Stimulated activated CD4-positive, alpha-beta T cell treated with anti-CD3 and anti-CD28 coated beads, Interleukin-15, amount 100 ng/mL, for 48 hours (primary cell): ENCODE measurements at places on chromosomes 12 and 14.

DNA sequence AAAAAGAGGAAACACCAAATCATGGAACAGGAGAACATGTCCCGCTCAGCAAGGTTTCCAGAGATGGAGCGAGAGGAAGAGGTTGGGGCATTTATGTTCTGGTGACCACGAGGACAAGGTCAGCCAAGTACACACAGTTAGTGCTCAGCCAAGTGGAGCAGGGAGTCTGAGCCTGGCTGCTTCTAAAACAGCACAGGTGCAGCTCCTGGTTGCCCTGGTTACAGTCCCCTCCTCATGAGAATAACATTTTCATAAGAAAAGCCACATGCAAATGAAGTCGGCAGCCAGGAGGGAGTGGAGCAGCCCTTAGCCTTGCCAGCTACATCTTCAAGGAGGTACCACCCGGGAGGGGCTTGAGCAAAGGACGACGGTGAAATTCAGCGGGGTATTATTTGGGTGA lies 81.8 kb downstream of the NOS1 start:
- no peak for DNase-seq

GRCh38 chr14:86038387-86039042 lies 508.6 kb downstream of the FLRT2 start:
- DNase-seq = peak; percentile 13

DNA sequence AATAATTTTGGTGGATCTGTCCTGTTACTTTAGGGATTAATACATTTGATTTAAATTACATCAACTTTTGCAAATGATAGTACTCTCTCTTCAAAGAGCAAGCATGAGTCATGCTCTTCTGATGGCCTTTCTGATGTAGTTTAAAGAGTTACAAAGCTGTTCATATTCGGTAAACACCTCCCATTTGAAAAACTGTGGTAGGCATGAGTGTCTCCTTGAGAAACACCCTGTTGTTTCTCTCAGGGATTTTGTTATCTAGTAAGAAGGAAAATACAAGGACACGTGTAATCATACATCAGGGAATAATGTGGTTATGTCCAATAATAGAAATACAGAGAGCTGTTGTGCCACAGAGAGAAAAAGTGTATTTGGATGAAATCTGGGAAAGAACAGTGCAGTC lies 53.3 kb upstream of the E2F7 start:
- DNase-seq = no peak

DNA sequence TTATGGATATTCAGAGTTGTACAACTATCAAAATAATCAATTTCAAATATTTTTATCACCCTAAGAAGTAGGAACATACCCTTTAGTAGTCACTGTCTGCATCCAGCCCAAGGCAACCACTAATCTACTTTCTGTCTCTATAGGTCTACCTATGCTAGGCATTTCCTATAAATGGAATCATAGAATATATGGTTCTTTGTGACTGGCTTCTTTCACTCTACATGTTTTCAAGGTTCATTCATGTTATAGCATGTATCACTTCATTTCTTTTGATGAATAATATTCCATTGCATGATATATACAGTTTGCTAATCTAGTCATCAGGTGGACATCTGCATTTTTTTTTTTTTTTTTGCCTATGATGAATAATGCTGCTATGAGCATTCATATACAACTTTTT lies 112.4 kb downstream of the PPP1R12A start:
- no peak for DNase-seq

DNA sequence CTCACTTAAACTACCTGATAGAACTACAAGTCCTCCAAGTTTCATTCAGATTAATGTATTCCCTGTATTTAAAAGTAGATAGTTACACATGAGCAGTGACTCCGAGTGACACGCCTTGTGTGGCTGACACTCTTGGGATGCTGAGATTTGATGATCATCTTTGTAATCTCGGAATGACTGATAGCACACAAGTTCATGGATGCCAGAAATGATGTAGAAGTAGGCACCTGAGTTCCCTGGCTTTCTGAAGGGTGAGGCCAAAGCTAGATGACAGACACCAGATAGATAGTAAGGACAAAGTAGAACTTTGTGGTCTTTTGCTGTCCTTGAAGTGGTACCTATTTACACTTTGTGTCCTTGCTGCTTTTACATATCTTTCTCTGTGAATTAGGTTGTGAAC lies 491.2 kb downstream of the PCNX1 start:
- no peak for DNase-seq

DNA sequence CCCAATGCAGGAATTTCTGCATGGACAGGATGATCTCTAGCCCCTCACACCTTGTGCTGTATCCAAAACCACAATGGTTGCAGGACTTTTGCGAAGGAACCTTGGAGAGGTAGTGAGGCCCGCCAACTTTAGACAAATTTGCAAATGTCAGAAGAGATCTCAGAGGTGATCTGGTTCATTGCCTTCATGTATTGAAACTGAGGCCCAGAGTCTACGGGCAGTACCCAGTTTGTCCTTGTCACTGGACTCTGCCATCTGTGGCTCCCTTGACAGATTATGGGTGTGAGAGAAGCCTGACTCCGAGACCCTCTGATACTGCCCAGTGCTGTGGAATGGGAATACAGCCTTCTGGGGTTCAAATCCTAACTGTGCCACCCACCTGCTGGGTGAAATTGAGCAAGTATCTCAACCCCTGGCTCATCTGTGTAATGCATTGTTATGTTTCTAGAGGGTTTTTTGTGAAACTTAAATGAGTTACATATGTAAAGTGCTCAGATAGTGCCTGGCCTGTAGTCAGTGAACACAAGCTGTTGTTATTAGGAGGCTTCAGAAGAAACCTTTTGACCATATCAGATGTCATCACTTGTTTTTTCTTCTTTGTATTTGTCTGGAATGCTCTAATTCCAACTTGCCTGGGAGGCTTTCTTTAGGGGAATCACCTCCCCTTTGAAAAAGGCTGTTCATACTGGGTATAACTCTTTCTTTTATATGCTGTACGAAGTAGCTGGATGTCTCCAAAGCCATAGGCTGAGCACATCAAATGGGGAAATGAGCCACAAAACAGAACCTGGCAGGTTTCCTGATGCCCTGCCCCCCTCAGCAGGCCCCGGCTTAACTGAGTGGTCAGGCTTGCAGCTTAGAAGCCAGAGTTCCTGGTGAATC lies 71.4 kb upstream of the SRSF5 start:
- no peak for DNase-seq

DNA sequence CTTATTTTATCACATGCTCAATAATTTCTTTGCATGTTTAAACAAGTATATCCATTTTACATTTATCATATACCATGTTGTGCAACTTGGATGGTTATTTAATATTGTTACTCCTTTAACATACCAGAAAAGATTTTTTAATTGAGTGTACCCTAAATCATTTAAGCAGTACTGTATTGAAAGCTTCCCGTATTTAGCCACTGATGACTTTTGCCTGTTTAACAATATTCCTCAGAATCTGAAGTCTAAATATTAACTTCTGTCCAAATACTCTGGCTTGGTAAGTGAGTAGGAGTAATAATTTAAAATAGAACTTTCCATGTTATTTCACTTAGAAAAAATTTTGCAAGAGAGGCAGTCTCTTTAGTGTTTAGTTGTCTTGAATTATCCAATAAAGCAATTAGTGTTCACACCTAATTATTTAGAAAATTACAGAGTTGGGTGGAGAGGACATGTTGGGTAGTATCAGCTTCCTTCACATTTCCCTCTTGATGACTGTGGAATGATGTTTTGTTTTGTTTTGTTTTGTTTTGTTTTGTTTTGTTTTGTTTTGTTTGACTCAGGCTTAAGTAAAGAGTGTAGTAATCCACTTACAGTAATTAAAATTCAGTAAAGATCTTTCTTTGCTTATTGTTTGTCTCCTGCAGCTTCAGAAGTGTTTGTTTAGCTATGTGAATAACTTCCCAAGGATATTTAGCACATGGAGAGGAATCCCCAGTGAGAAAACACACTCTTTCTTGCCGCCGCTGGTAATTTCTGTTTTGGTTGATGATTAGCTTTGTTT lies 59.5 kb downstream of the DAAM1 start:
- no peak for DNase-seq

GRCh38 chr12:13609894-13610679 lies 371.3 kb downstream of the GRIN2B start:
- DNase-seq = no peak

DNA sequence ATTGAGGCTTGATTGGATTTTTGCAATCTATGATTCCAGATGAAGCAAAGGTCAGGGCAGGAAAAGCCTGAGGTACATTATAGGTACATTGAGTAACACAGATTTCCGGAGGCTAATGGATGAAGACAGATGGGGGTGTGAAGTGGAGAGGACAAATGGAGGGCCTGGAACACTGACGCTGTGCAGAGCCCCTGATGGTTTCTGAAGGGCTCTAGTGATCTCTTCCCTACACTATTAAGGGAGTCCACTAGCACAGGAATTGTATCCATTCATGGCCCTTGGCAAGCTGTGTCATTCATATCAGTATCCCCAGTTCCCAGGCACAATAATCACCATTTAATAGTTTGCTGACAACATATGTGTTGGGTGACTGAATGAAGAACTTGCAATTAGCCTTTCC lies 284.8 kb downstream of the ITPR2 start:
- DNase-seq = no peak

- DNase-seq = no peak
Observed at GRCh38 chr12:89379148-89379838, 27.0 kb upstream of the DUSP6 start.

DNA sequence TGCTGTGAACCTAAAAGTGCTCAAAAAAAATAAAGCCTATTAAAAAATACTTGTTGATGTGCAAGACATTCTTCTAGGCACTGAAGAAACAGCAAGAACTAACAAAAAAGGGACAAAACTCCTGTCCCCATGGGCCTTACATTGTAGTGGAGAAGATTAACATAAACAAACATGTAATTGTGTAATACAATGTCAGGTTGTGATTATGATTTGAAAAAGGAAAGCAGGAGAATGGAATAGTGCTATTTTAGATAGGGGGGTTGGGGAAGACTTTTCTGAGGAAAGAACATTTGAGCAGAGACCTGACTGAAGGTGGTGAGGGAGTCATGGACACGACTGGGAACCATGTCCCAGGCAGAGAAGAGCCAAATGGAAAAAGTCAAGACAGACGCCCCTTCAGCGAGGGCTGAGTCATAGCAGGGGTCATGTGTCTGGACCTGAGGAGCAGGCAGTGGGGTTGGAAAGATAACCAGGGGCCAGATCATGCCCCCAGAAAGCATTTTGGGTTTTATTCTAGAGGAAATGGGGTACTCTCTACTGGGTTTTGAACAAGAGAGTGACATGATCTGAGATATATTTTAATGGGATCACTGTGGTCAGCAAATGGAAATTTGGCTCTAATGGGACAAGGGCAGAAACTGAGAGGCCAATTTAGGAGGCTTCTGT lies 19.4 kb upstream of the IFNG start:
- DNase-seq = no peak

DNA sequence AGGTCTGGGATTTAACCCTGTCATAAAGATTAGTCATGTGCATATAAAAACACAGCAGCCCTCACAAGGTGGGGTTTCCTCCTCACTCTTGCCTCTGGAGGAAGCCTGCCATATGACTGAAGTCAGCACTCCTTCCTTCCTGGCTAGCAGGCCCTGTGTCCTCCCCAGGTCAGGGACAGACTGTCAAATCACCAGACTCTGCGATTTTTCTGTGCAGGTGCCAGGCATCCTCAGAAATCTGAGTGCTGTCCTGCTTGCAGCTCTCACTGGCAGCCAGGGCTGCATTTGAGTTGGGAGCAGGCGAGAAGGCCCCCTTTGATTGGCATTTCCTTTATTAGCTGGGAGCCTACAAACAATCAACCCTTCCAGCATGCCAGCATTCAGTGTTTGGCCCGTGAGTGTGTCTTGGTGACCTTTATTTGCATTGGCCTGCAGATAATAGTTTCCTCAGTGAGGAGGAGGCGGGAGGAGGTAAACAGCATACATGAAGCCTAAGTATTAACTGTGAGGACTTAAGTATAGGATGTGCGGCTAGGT lies 183.8 kb upstream of the ARHGAP5 start:
- DNase-seq = no peak

DNA sequence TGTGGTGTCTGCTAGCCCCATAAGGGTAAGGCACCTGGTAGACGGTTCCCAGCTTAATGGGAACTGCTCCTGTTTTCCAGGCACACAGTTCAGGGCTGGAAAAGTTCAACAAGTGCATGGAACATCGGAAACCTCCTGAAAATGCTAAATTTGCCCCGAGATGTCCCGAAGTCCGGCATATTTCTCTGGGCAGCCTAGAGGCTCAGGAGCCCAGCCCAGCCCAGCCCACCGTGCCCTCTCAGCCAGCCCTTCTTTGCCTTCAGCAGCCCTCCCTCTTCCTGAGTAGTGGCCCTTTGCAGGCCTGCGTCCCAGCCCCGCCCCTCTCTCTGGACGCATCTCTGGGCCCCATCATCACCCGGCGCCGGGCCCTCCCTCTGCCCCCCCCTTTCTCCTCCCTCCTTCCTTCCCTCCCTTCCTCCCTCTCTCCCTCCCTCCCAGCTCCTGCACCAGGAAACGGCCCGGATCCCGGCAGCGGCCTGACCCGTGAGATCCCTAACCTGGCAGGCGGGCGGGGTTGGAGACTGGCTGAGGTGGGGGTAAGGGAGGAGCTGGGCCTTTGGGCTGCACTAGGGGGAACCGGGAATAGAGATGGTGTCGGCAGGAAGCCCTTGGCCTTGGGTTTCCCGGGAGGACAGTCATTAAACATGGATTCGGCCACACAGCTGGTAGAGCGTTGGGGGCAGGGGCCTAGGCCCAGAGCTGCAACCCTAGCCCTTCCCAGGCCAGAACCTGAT lies at the start of gene BCL2L2:
BCL2L2 (plus strand) TSS at position 422 of the 734 bp plus-strand sequence. CDS start 935 bp downstream, outside the sequence.
- DNase-seq = no peak

DNA sequence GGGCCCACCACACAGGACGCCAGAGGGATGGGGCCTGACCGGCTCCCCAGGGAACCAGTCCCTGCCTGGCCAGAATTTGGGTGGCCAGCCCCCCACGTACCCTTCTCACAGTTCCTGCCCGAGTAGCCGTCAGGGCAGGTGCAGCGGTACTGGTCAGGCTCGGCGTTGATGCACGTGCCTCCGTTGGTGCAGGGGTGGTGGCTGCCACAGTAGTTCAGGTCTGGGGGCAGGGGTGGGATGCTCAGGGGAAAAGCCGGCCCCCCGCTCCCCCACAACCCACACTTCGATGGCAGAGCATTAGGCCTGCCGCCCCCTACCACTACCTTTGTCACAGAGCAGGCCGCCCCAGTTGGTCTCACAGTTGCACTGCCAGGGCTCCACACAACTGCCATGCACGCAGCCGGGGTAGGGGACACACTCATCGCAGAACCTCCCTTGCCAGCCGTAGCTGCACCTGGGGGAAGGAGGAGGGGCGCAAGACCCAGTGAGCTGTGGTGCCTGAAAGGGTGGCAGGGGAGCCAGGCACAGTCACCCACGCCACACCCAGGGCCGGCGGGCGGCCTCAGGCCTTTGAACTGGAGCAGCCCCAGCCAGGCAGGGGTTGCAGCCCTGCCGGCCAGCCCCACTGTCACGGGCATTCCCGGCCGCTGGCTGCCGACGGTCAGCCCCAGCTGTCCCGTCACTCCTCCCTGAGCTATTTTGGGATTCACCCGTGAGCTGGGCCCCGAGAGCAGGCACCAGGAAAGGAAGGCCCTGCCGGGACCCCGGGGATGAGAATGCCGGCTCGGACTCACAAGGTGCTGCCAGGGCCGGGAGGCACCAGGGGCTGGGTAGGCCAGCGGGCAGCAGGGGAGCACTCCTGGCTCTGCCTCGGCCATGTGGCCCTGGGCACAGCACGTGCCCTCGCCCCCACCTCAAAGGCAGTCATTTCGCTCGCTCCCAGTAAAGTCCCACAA lies 16.5 kb downstream of the JAG2 start:
- DNase-seq = no peak
